Ureter (tissue), 1 donor: ENCODE measurements at places on chromosomes 1 and 21. TPM values are rescaled to one million over a fixed set of nuclear protein-coding genes. Genes with fewer than 3 reads are reported as not detected.

Gene SPAG17
- total RNA-seq, result 6.1 TPM

Gene PRELP
- 128 TPM for total RNA-seq

Gene AK5
- 1.9 TPM for total RNA-seq

Gene TMEM59
- 366 TPM for total RNA-seq

Gene C1orf56
- total RNA-seq, result 5.9 TPM

Gene DNAJC11
- total RNA-seq, result 65.3 TPM

Gene LAPTM5
- 34.2 TPM for total RNA-seq

Gene C1orf226
- total RNA-seq, result 11.8 TPM

Gene PPP1R8
- total RNA-seq, result 46.2 TPM
